ENCODE measurements at places on chromosomes 1 and 21.

- no peak for DNase-seq
These were observed 86.7 kb upstream of the CLDN14 start for GRCh38 chr21:36566644-36567043.

- no peak for DNase-seq
These were observed 51.1 kb downstream of the IER5 start for GRCh38 chr1:181139631-181140061.

GRCh38 chr1:10432910-10433700, 2.9 kb downstream of the CENPS start:
- no peak for DNase-seq

GRCh38 chr1:90977522-90977921, 44.3 kb downstream of the ZNF644 start:
- no peak for DNase-seq

DNA sequence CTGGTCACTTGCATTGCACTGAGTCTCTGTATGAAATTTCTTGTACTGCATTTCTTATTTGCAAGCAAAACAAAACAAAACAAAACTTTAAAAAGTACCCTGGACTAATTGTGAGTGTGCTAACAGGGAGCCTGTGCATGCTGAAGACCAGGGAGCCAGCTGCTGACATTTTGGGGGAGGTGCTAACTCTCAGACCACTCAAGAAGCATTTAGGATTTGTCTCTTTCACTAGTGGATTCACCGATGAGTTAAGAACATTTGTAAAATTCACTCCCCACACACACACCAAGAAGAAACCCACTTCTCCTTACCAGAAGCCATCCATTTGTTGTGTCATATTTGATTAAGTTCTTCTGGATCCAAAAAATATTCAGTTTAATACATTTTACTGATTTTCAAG, 95.7 kb upstream of the C1orf105 start:
- no peak for DNase-seq

DNA sequence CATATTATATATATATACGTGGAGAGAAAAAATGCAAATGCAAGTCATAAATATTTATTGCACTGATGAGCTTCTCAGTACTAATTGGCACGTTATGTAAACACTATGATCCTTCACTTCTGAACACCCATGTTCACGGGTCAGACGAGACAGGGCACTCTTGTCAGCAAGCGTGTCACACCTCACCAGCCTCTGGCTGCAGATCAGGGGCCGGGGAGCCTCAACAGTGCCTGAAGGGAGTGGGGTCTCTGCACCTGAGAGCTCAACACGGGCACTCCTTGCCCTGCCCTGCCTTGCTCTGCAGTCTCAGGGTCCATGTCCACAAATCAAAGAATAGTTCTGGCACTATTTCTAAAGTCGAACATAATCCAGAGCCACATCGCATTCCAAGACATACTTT, 409 bp upstream of the HIVEP3 start:
- no peak for DNase-seq

- no peak for DNase-seq
These were observed 81.1 kb upstream of the TSPAN2 start for GRCh38 chr1:115170377-115170776.

- no peak for DNase-seq
These were observed 330.2 kb downstream of the RRAGC start for GRCh38 chr1:38529391-38529790.

DNA sequence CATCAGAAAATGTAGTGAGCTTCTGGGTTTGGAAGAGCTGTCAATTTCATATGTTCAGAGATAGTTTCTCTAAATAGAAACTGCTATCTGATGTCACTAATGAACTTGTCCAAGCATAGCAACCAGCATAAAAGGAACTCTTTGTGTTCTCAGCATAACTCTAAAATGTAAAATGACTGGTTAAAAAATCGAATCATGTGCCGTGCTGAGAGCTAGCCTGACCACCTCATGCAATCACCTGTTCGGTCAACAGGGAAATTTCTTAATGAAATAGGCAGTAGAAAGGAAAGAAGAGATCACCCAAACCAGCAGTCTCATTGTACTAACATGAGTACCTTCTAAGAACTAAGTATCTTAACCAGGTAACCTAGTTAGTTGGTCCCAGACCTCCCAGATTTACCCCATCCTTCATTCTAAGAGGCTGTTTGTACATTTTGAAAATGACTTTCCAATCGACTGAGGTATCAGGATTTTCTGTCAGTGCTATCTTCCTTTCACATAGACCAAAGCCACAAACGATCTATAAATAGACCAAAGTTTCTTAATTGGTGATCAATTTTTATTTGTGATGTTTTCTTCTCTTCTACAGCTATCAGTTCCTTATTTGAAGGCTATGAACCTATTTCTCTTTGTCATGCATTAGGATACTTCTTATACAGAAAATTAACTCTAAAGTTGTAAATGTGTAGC, 147.3 kb downstream of the TLR5 start:
- no peak for DNase-seq

DNA sequence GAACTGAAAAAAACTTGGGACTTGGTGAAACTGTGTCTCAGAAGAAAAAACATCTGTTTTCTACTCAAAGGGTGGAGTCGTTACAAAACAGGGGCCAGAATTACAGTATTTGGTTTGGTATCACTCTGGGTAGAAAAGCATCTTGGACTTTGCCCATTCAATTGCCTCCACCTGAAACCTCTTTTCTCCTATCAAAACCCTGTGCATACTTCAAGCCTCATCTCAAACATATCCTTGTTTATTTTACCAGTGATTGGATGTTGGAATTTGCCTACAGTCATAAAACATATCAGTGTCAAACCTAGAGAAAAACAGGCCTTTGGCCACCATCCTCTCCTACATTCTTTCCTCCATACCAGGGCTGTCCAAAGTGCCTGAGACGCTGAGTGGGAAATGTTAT, 281.5 kb downstream of the PLPP3 start:
- DNase-seq, result no peak

GRCh38 chr21:35360870-35361570, 311.9 kb upstream of the RUNX1 start:
- no peak for DNase-seq

GRCh38 chr21:45141507-45141906, 67.1 kb downstream of the ADARB1 start:
- DNase-seq, result no peak

- DNase-seq, result no peak
These were observed 17.4 kb upstream of the CD1D start for GRCh38 chr1:158163000-158163947.

DNA sequence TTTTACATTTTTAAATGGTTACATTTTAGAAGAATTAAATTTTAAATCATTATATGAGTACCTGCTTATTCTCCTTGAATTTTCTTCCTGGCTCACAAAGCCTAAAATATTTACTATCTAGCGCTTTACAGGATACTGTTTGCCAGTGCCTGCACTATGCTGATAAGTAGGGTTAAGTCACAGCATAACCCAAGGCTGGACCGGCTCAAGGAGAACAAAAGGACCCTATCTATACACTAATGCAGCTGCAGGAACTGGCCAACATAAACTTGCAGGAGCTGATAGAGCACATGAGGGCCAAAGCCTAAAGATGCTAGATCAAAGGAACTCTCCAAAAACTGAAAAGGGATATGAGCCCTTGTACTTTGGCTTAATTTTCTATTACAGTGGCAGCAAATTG, 1086.9 kb upstream of the TMPRSS15 start:
- DNase-seq, result no peak

GRCh38 chr1:226870026-226870400, 403 bp upstream of the PSEN2 start:
- no peak for DNase-seq

DNA sequence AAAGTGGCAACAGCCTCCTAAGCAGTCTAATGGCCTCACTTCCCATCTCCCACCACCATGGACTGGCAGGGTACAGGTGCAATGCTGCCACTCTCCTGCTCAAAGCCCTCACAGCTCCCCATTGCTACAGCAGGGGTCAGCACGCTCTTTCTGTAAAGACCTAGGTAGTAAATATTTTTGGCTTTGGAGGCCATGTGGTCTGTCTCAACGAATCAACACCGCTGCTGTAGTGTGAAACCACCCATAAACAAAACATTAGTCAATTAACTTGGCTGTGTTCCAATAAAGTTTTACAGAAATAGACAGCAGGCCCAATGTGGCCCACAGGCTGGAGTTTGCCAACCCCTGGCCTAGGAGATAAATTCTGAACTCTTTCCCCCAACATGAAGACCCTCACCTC, 44.6 kb upstream of the TMEM125 start:
- no peak for DNase-seq

DNA sequence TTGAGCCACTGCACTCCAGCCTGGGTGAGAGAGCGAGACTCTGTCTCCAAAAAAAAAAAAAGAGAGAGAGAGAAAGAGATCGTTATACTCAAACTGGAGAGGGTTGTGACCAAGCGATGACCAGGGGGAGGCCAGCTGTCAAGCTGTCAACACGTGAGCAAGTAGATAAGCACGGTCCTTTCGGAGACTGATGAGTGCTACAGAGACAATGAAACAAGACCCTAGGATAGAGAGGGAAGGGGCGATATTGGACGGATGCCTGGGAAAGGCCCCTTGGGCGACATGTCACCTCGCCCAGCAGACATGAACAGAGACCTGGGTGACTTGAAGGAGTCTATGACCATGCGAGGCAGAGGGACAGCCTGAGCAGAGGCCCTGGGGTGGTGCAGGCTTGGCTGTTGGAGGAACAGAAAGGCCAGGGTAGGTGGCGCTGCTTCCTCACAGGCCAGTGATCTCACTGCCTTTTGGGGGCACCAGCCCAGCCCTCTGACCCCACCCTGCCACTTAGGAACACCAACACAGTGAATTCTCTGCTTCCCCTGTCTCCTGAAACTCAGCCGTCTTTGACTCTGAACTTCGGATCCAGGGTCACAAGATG, 100.8 kb upstream of the IFFO2 start:
- DNase-seq, result no peak
